Adipocyte (in vitro differentiated cells): ENCODE measurements at places on chromosomes 16 and 17.

DNA sequence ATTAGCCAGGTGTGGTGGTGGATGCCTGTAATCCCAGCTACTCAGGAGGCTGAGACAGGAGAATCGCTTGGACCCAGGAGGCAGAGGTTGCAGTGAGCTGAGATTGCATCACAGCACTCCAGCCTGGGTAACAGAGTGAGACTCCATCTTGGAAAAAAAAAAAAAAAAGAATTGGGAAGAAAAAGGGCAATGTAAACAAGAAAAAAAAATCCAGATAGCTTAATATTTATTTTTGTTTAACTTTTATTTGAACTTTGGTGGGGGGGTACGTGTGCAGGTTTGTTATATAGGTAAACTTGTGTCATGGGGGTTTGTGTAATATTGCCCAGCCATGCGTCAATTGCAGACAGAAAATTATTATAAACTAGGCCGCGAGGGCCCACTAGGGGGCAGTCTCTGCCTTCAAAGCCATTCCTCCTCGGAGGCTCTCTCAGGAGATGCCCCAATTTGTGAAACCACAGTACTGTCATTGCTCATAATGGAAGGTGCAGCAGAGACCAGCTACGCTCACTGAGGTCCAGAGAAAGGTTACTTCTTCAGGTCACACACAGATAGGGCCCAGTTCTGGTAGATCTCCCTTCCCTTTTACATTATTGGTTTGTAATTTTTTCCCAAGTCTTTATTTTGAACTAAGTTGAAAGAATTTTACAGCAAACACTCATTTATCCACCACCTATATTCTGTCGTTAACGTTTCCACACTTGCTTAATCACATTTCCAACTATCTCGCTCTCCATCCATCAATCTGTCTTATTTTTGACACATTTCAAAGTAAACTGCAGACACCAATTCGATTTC is 206.2 kb downstream of the PRKCB start:
- DNase-seq, result peak; percentile 78

DNA sequence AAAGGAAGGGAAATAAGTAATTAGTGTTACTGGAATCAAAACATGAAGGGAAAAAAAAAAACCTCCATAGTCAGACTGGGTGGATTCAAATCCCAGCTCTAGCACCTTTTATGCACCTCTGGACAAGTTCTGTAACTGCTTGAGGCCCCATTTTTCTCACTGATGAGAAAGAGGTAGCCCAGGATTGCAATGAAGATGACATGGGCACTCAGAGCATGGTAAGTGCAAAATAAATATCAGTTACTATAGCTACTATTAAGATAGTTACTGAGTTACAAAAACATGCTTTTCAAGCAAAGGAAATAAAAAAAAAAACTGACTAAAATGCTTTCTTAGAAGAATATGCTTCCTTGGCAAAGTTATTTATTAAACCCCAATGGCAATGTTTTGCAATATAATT is 58.8 kb downstream of the CEP95 start:
- DNase-seq, result no peak

DNA sequence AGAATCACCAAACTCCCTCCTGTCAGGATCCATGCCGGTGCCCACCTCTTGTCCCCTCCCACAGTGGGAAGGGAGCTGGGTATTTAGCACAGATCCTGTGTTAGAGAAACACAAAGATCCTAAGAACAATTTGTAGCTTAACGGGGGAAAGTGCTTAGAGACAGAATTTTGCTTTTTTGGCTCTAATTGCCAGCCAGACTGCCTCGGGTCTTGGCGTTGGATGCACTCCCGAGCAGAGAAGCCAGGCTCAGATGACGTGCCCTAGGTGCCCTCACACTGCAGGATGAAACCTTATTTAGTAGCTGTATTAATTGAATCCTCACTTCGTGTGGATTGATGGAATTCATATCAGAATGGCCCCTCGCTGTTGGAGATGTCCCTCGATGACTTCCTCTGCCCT is 22.5 kb upstream of the MAF start:
- no peak for DNase-seq

DNA sequence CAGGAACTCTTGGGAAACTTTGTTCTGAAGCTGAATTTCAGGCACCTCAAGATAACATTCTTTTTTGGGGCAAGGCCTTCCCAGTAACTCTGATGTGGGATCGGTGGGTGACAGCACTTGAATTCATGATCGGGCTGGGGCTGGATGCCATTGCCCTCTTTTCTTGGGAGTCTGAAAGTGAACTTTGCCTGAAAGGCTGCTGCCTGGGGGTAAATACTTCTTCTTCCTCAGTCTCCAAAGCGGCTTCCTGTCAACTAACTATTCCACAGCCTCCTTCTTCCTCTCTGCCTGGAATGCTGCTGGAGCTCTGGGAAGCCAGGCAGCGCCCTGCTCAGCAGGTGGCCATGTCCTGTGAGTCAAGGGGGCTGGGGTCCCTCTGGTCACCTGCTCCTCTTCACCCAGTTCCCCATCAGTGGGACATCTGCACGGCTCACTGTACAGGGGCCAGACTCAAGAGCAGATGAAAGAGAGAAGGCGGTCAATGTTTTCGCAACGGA is 79.5 kb downstream of the WIPI1 start:
- no peak for DNase-seq

GRCh38 chr16:11759997-11760396 is 17.3 kb upstream of the TXNDC11 start:
- DNase-seq, result no peak

- no peak for DNase-seq
Observed at GRCh38 chr16:74829637-74830036, 55.0 kb upstream of the FA2H start.

DNA sequence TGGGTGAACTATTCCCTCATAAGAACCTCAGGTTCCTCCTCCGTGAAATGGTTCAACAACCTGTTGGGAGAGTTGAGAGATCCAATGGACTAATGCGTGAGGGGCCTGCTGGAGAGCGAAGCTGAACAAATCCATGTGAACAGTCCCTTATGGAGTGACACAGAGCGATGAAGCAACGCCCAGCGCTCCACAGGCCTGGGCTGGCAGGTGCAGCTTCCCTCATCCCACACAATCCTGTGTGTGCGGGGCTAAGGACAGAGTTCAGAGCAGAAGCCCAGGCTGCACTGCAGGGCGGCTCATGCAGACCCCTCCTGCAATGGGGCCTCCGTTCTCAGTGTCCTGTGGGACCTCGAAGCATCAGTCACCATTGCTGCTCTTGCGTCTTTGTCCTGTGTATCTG is 90.4 kb downstream of the KCNJ12 start:
- DNase-seq, result no peak

DNA sequence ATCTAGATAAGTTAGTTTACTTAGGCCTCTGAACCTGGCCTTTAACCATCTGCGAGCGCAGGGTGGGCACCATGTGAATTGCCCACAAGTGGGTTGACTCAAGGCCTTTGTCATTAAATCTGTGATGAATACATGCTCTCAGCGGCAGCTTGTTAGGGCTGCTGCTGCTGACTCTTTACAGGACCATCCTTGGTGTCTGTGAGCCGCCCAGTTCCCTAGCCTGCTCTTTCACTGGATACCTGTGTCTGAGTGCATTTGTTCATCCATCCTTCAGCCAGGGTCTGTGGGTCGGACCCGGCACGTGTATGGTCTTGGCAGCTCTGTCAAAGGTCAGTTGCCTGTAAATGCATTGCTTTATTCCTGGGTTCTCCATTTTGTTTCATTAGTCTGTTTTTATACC is 321.3 kb downstream of the CNTNAP4 start:
- DNase-seq, result no peak

- peak; percentile 67 for DNase-seq
Observed at GRCh38 chr16:83458612-83459011, 349.2 kb upstream of the HSBP1 start.

- DNase-seq, result no peak
Observed at GRCh38 chr17:56635641-56636040, 42.1 kb downstream of the NOG start.

- no peak for DNase-seq
Observed at GRCh38 chr17:28370744-28371103, 617 bp upstream of the VTN start.

GRCh38 chr17:40431231-40431602 is 12.0 kb upstream of the IGFBP4 start:
- DNase-seq, result no peak

DNA sequence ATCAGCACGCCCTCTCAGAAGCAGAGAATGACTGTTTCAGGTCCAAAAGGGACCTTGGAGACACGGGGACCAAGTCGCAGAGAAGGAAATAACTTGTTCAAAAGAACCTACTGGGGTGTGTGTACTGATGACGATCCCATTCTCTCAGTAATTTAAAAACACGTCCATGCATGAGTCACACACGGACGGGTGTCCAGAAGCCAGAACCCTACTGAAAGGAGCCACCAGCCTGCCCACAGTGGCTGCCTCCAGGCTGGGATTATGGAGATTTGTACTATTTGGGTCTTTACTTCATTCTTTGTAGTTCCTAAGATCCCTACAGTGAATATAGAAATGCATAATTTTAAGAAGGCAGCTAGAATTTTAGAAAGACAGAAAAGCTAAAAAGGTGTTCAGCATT is 27.8 kb downstream of the TMEM204 start:
- no peak for DNase-seq

DNA sequence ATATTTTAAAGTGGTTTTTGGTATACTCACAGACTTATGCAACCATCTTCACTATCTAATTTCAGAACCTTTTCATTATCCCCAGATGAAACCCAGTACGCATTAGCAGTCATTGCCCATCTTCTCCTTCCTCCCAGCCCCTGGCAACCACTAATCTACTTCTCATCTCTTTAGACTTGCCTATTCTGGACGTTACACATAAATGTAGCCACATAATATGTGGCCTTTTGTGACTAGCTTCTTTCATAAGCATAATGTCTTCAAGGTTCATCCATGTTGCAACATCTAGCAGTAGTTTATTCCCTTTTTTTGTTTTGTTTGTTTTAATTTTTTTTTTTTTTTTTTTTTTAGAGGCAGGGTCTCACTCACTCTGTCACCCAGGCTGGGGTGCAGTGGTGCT is 28.5 kb upstream of the C17orf107 start:
- no peak for DNase-seq

DNA sequence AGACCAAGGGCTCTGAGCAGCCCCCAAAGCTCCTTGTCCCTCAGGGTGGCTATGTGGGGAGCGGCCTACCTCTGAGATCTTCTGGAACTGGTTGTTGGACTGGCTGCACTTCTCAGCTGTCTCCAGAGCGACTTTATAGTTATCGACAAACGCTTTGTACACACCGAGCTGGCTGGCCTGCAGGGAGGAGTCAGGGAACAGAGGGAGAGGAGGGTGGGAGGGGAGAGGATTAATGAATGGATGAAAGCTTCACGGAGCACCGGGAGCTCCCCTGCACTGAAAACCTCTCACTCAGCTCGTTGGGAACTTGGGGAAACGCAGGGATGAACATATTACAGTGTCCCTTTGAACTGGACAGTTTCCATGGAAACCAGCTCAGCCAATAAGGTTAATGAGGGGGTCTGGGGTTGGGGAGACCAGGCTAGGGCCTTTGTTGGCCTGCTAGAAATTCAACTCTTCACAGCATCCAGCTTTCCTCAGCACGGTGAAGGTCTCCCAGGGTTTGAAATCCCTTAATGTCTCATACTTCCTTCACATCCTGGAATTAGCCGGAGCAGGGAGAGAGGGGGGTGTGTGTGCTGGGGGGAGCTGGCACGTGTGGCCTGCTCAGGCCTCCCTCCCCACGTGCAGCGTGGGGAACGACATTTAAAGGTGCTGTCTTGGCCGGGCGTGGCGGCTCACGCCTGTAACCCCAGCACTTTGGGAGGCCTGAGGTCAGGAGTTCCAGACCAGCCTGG is 86.7 kb downstream of the TIMM22 start:
- DNase-seq, result no peak

- peak; percentile 69 for DNase-seq
Observed at GRCh38 chr16:14015033-14015432, 56.1 kb upstream of the MRTFB start.

DNA sequence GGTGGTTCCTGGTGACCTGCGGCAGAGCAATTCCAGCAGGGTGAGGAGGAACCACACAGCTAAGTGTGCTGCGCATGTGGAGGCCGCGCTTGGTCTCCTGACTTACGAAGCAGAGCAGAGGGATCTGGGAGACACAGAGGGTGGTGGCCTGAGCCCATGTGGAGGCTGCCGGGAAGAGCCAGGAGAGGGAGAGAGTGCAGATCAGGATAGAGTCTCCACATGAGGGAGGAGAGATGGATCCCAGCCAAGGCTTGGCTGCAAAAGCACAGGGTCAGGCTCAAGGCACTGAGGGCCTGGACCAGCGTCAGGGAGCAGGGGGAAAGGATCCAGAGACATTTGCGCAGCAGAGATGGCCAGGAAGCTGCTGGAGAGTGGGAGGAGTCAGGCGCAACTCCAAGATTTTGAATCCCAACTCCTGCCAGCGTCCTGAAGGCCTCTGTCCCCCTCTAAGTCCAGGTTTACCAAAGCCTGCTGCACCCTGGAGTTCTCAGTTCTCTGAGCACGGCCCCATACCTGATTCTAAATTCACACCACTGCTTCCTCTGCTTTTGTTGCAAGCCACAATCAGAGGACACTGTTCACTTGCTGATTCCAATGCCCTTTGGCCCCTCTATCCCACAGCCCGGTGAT is 11.3 kb upstream of the MLLT6 start:
- DNase-seq, result peak; percentile 26

DNA sequence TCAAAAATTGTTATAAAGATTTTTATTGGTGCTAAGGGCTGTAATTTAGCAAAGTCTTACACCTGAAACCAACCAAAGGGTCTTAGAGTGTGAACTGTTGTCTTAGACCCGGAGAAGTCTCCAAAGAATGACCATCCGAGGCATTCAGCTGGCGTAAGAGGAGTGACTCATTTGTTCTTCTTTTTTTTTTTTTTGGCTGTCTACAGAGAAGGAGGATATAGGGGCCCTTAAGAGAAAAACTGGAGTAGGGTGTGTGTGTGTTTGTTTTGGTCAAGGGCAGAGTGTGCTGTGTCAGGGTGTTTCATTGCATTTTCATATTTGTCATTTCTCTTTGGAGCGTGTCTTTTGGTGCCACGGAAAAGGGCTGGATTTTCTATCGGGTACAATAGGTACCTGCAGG is 508.0 kb downstream of the WWOX start:
- no peak for DNase-seq

GRCh38 chr17:4994081-4994595 is 3.2 kb downstream of the INCA1 start:
- no peak for DNase-seq

DNA sequence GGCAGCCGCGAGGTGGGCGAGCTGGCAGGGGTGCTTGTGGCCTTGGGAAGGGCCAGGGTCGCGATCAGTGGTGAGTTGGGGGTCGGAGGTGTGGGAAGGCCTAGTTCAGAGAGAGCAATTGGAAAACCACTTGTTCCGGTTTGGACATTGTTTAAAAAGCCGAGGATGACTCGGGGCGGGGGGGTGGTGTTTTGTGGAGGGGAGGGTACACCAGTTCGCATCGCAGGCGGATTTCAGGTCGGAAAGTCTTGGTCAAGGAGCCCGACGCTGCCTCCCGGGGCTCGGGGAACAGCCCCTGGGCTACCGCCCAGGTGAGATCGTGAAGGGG is 66.4 kb downstream of the KPNA2 start:
- DNase-seq, result no peak

- DNase-seq, result peak; percentile 79
Observed at GRCh38 chr16:31451681-31452351, 7.5 kb upstream of the ARMC5 start.

DNA sequence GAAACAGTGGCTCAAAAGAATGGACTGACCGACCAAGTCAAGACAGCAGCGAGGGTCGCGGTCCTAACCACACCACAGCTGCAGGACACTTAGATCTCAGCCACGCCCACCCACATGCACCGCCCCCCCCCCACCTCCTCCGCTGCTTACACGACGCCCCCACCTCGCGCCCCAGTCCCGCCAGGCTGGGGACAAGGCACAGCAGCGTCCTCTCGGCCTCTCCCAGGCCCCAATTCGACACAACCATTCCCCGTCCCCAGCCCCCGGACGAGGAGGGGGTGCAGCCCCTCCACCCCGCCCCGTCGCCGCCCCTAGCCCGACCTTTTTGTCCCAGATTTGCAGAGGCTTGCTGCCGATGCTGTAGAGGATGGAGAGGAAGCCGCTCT is 477 bp downstream of the CFAP20 start:
- DNase-seq, result peak; percentile 45
